ENCODE measurements at places on chromosomes 6 and 20. TPM values are rescaled to one million over a fixed set of nuclear protein-coding genes. Genes with fewer than 3 reads are reported as not detected.

Gene TUBB1
- not detected for total RNA-seq

Gene PRL
- not detected for total RNA-seq

DNA sequence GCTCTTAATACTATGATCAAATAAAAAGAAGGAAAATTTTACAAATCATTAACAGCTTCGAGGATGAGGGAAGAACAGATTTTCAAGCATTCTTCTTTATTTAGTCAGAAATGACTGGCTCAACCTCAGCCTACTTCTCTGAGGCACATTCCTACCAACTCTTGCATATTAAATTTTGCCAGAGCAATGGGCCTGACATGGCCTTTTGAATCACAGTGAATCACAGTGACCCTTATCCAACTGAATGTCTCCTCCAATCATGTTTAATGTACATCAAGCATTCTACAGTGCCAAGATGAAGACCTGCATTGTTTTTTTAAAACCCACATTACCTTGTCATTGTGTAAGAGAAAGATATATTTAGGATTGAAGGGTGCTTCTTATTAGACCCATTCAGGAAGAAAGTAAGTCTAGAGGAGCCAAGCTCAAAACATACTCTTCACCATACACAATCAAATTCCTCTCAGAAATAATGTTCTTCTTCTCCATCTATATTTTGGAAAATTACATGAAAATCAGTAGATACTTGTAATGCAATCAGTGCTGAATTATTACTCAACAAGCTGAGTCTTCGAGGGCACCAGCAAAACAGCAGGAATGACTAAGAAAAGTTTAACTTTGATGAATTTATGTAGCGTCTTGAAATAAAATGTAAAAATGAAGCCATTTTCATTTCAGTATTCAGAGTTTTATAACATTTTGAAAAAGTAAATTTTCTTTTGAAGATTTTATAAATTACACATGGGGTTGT is 44.1 kb upstream of the MOXD1 start:
- no peak for DNase-seq

DNA sequence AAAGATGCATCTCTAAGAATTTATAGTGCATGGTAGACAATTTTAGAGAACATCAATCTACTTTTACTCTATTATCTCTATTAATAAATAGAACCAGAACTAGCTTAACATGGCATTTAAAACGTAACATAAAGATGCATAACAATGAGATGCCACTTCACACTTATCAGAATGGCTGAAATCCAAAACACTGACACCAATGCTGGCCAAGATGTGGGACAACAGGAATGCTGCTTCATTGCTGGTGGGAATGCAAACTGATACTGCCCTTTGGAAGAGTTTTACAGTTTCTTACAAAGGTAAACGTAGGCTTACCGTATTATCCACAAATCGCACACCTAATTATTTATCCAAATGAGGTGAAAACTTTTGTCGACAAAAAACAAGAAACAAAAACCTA is 95.2 kb downstream of the SESN1 start:
- DNase-seq, result no peak

GRCh38 chr6:3669916-3670315 is 81.6 kb downstream of the PXDC1 start:
- no peak for DNase-seq

- no peak for DNase-seq
These were observed 248.9 kb downstream of the PTPRK start for GRCh38 chr6:128271527-128271926.

GRCh38 chr20:33600981-33601380 is 61.1 kb upstream of the C20orf144 start:
- no peak for DNase-seq

DNA sequence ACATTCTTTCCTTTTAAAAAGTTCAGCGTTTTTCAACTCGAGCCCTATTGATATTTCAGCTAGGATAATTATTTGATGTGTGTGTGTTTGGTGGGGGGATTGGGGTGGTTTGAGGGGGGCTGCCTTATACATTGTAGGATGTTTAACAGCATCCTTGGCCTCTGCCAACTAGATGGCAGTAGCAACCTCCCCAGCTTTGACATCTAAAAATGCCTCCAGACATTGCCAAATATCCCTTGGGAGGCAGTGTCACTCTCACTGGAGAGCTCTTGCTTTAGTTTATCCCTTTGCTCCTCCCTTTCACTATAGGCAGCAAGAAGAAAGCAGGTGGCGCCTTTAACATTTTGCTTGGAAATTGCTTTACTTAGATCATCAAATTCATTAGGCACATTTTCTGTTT is 14.6 kb upstream of the TP53TG5 start:
- DNase-seq, result no peak

GRCh38 chr6:169042061-169042460 is 211.6 kb downstream of the THBS2 start:
- DNase-seq, result no peak

DNA sequence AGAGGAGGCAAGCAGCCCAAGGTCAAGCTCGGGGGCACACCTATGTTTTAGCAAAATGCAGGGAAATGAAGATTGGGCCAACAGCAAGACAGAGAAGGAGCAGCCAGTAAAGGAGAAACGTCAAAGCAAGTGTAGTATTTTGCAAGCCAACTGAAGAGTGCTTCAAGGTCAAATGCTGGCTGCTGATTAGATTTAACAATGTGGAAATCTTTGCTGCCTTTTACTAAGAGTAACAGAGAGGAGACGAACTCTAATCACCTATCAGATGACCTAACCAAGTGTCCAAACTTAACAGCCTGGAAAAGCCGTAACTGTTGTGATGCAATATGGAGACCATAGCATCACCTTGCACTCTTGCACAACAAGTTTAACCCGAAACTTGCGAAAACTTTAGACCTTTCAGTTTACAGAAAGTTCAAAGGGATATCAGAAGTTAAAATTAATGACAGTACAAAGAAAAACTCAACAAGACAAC is 30.4 kb downstream of the AKIRIN2 start:
- DNase-seq, result no peak
